ENCODE measurements at places on chromosomes 11 and 22.

- no peak for DNase-seq
Measured at GRCh38 chr22:46637711-46638600, 17.8 kb downstream of the GRAMD4 start.

GRCh38 chr11:79332017-79332416, 108.8 kb downstream of the TENM4 start:
- no peak for DNase-seq

DNA sequence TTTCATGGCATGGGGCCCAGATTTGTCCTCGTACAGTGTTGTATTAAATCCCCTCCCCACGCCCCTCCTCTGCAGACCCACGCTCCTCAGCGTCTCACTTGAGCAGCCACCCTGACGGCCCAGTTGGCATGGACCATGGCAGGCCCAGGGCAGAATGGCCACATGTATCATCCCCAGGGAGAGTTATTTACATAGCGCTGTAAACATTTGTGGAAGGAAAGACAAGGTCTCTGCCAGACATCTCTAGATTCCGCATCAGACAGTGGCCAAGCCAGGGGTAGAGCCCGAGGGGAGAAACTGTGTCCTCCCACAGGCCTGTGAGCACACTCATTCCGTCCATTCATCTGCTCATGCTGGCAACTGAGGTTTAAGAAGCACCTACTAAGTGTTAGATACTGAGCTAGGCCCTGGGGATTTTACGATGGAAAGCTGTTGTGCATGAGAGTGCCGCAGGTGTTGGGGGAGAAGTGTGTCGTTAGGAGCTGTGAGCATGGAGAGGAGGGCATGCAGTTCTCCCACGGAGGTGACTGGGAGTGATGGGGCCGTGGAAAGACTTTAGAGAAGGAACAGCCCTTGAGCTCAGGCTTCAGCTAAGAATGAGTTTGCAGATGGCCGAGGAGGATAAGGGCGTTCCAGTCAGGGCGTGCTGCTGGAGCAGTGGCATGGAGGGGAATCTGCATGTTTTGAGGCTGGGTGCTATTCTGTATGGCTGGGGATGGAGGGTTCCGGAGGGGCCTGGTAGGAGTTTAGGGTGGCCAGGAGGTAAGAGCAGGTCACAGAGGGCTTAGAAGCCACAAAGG, 94.9 kb downstream of the GRIK4 start:
- DNase-seq, result no peak

GRCh38 chr11:27582621-27583020, 76.1 kb upstream of the LIN7C start:
- DNase-seq, result no peak

- no peak for DNase-seq
Measured at GRCh38 chr22:18031695-18032454, 7.5 kb upstream of the MICAL3 start.

GRCh38 chr11:16547879-16548278, 190.6 kb upstream of the C11orf58 start:
- no peak for DNase-seq

DNA sequence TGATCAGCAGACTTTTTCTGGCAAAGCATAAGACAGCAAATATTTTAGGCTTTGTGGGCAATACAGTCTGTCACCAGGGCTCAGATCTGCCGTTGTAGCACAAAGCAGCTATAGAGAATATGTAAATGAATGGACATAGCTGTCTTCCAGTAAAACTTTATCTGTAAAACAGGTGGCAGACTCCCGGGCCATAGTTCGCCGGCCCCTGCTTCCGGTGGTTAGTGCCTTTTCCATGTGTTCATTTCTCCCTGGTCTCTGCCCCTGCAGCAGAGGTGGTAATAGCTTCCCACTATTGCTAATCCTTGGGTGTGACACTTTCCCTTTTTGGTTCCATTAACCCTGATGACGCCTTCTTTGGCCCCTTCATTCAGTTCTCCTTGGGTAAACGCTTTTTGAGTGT, 93.7 kb upstream of the LDLRAD3 start:
- DNase-seq, result no peak

DNA sequence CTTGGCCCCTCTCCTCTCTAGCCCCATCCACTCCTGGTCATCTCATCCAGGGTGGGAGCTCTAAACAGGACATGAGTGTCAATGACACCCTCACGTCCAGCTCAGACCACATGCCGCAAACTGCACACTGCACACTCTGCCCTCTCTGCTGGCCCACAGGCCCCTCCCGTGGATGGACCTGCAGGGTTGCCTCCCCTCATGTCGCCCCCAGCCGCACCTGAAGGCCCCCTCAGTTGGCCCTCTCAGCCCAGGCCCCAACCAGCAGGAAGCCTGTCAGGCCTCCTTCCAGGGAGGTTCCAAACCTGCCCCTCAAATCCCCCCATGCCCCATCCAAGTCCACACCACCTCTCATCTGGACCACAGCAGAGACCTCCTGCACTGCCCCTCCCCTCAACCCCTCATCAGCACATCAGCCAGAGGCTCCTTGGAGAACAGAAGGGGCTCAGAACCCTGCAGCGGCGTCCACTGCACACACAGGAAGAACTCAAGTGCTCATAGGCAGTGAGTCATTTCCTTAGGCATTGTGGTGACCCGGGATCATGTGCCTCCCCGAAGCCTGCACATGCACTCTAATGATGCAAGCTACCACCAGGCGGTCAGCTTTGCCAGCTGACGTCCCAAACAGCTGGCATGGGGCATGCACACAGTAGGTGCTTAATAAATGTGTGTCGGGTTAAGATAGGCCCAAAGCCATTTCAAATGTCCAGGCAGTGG, 12.9 kb upstream of the CDKN1C start:
- peak; percentile 96 for DNase-seq

DNA sequence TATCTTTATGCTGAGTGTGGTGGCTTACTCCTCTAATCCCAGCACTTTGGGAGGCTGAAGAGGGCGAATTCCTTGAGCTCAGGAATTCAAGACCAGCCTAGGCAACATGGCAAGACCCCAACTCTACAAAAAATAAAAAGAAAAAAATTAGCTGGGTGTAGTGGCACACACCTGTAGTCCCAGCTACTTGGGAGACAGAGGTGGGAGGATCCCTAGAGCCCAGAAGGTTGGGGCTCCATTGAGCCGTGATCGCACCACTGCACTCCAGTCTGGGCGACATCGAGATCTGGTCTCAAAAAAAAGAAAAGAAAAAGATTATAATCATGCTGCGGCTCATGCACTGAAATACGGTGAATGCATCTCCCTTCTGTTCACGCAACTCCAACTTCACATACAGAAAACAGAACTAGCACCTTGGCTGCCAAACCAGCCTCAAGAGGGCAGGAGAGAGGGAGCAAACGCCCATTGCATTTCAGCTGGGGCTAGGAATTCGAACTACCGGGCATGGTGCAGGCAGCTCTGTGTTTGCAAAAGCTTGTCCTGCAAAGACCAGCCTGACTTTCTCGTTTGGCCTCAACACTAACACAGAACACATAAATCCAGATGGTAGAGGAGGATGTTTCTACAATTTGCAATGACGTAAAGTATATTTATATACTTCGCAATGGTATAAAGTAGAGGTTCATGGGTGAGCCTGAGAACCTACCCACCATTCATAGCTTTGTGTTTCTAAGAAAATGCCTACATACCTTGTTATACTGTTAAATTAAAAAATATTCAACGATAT, 6.3 kb upstream of the SYNGR1 start:
- peak; percentile 48 for DNase-seq

All from CD14-positive monocyte (primary cell).